CD4-positive, alpha-beta memory T cell (primary cell): ENCODE measurements at places on chromosomes 5 and 9. TPM values are rescaled to one million over a fixed set of nuclear protein-coding genes. Genes with fewer than 3 reads are reported as not detected.

Gene TTC39B
- 10.8 TPM for polyA plus RNA-seq

DNA sequence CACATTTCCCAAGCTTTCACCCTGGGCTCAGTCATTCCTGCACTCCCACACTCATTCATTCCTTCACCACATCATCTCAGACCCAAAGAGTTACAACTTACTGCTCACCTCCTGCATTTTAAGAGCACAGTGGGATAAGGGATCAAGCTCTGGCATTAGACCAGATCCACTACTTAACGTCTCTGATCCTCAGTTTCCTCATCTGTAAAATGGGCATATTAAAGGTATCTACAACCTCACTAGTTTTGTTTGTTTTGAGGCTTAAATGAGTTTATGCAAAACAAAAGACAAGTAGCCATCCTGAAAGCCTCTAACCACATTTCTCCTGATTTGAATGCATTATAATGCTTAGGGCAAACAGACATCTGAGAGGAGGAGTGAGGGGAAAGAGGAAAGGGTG lies 77.6 kb downstream of the KLHL3 start:
- no peak for DNase-seq

GRCh38 chr5:15021266-15022046 lies 149.9 kb upstream of the ANKH start:
- no peak for DNase-seq

- no peak for DNase-seq
Observed at GRCh38 chr5:31720004-31720403, 81.1 kb downstream of the PDZD2 start.

DNA sequence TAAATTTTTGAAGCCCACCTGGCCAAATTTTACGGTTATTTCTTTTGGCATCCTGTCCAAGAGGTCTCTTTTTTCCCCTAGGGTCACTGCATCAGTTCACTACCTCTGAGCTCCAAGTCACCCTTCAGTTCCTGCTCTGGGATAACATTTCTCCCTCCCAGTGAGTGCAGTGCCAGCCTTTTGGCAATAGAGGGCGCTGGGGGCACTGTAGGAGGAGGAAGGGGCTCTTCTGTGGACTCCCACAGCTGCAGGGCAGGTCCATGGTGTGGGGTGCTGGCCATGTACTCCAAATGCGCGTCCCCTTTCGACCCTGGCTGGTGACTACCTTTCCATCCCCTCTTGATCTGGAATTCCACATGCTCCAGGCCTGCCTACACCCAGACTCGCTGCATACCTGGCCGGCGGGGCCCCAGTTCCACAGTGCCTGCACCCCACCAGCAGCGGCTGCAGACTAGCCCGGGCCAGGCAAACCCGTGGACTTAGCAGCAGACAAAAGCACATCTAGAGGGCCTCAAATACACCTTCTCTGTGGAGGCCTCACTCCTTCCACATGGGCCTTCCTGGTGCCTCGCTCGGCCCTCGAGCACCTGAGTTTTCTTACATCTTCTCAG lies 20.3 kb upstream of the NINJ1 start:
- DNase-seq = peak; percentile 39
